ENCODE measurements at places on chromosomes 7 and 10.

DNA sequence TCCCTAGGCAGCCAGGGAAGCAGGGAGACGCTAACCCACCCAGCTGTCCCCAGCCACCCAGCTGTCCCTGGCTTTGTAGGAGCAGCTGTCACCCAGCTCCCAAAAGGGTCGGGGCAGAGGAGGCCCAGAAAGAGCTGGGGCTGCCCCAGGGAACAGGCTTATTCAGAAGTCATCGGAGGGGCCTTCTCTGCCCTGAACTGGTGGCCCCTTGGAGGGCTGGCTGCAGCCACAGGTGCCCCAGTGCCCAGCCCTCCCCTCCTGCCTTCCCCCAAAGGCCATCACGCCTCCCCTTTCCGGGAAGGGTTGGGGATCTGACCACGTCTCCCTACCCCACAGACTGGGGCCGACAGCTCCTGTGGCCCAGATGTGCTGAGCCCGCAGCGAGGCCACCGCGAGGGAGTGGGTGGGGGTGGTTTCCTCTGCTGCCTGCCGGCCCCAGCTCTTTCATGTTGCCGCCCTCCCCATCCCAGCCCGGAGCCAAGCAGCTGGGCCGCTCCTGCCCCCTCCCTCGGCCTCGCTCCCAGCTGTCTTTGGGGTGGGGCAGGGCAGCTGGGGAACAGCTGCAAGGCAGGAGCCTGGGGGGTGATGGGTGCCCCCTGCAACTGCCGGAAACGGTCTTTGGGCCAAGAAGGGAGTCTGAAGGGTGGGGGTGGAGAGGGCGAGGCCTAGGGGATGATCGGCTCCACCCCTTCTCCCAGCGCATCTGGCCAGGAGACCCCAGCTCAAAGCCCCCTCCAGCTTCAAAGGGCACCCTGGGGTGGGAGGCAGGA is 16.8 kb downstream of the TRIM8 start:
- DNase-seq, result no peak

DNA sequence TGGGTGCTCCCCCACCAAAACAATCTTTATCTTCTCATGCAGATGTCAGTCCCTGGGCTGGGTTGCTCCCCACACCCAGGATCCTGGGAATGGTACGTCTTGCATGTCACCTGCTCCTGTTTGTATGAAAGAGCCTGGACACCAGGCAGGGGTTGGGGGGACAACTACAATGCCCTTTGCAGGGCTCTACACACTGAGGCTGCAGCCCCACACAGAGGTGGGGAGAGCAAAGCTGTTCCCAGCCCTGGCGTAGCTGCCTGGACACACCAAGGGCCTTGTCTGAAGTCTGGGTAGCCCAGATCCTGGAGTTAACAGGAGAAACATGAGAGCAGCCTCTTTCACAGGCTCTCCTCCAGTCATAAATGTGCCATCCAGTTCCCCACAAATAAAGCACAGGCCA is 61.2 kb upstream of the TMEM72 start:
- no peak for DNase-seq

DNA sequence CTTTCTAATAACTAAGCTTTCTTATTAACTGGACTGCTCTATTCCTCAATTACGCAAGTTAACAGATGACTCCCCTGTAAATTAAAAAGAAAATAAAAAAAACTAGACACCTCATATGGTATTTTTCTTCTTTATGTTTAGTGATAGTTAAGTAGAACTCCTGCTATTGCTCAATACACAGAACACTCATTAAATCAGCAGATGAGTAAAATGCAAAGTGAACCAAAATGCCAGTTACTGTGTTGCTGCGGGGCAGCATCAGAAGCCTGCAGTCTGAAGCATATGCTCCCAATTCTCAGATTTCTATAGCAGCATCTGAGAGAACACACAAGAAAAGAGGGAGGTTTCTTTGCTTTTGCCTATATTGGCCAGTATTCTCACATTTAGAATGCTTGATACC is 28.4 kb downstream of the CDK6 start:
- no peak for DNase-seq

GRCh38 chr7:79458796-79459195 is 5.3 kb upstream of the MAGI2 start:
- no peak for DNase-seq

- DNase-seq, result no peak
These were observed at the start of gene GSDME for GRCh38 chr7:24757353-24758275. Gene GSDME (minus strand): TSS chr7:24757464. CDS start chr7:24749774, 7,690 bp downstream.

DNA sequence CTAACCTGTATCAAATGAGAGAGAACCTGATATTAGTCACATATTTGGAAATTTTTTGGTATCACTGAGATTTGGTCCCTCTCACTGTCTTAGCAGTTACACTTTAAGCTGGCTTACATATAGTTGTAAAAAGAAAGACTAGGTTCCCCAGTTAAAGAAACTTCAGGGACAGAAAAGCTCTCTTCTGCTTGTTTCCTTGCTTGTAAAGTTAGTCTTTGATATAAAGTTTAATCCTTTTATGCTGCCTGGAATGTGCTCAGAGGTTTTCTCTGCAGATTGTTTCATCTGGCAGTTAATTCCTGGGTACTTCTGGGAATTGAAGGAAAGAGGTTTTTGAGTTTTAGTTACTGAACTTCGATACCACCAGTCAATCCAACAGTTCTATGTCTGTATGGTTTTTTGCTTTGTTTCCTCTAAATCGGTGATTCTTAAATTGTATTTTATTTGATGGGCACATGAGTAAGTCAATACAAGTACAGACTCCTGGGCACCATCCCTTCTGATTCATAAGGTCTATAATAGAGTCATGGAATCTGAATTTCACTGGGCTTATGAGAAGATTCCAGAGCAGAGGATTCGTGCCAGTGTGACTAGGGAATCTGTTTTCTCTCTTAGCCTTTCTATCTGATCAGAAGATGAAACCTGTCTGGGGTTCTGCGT is 1080.9 kb upstream of the C7orf33 start:
- DNase-seq, result no peak

- DNase-seq, result no peak
These were observed 432.2 kb upstream of the KLF6 start for GRCh38 chr10:4217187-4217586.

DNA sequence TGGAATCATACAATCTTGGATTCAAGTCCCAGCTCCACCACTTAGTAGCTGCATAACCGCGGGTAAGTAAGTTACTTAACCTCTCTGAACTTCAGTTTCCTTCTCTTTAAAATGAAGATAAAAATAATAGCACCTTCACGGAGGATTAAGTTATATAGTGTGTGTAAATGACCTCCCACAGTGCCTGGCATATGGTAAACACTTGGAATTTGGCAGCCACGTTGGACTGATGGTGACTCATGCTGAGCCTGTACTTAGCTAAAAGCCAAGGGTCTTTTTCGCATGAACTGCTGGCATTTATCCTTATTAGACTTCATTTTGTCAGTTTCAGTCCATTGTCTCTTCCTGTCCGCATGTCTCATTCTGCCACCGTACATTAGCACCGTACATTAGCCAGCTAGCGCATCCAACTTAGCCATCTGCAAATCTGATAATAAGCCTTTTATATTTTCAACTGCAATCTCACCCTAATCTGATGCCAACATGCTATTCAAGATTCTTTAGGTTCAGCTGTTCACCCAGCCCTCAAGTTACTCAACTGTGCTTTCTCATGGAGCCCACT is 11.2 kb downstream of the SLC13A4 start:
- DNase-seq, result no peak

GRCh38 chr10:45557275-45557905 is 115.2 kb downstream of the ZFAND4 start:
- DNase-seq, result no peak

- DNase-seq, result no peak
These were observed 55.6 kb downstream of the GRB10 start for GRCh38 chr7:50727072-50727471.

DNA sequence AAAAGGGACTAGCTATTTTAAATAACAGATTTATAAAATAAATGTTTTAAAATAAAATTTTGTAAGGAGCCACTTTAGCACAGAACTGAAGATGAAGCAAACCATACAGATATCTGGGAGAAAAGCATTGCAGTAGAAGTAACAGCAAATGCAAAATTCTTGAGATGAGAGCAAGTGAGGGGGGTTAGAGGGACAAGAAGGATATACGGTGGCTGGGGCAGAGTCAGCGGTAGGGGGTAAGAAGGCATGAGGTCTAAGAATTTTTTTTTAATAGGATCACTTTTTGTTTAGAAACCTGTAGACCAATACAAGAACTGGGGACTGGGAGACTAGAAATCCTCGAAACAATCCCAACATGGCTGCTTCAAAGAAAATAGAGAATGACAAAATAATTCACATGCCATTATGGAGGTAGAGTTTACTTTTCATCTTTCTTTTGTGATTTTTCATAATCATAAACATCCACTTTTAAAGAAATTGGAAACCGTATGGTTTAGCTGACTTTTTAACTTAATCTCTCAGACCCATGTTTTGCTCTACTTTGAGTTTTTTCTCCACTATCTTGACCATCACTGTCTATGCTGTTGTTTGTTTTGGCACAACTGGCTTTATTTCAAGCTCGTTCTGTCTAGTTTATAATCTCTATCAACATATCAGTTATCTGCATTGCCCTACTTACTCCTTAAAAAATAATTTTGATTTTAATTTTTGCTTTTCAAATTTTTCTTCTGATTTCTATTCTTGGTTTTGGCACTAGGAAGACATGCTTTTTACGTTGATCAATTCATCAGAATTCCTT is 73.5 kb downstream of the KMT2C start:
- no peak for DNase-seq

GRCh38 chr10:90592638-90593302 is 265.1 kb downstream of the HTR7 start:
- no peak for DNase-seq

GRCh38 chr7:96277921-96278320 is 44.0 kb downstream of the SLC25A13 start:
- no peak for DNase-seq

GRCh38 chr7:111975346-111975745 is 230.9 kb downstream of the DOCK4 start:
- no peak for DNase-seq

DNA sequence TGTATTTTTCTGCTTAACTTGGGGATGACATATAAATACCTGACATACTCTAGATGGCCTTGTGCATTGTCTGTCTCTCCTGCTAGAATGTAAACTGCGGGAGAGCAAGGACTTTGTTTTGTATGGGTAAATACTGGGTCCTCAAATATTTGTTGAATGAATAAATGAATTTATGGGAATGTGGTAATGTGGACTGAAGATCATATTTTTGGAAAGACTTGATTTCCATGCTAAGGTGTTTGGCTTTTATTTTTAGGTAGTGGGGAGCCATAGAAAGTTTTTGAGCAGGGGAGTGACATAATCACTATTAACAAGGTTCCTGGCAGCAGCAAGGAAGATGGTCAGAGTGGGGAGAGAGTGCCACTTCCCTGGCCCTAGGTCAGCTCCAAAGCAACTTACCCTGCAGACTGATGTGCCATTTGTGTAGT is 27.0 kb downstream of the UBTD1 start:
- no peak for DNase-seq

DNA sequence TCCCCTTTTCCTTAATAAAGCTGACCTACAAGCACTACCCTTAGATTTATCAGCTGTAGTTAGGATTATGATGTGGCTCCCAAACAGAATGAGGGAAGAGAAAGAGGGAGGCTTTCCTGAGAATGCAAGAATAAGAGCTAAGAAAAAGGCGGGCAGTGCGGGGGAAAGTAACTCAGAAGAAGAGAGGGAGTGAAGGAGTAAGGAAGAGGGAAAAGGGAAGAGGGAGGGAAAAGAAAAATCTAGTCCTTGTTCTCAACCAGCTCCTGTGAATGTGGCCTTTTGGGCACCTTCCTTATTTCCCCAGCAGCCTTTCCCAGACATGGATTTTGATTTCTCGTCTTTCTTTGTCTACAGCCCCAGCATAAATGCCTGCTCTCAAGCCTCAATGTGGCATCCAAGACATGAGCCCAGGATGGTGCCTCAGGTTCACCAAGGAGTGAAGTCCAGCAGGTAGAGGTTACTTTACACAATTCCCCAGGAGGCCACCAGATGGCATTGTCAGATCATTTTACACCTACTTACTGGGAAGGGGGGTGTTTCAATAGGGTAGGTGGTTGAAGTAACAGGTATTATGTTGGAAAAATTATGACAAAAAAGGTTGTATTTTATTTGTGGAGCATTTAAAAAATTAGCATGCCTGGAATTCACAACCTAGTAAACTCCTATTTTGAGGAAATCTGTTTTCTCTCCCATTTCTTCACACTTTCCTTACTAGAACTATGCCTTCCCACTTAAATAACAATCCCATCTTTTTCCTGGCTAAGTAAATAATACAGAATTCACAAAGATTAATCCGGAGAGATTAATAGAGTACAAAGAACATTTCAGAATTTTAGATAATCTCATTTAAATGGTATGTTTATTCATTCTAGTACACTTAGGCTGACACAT is 106.5 kb downstream of the HTR7 start:
- DNase-seq, result no peak

- no peak for DNase-seq
These were observed 28.6 kb upstream of the IL15RA start for GRCh38 chr10:6005856-6006395.

DNA sequence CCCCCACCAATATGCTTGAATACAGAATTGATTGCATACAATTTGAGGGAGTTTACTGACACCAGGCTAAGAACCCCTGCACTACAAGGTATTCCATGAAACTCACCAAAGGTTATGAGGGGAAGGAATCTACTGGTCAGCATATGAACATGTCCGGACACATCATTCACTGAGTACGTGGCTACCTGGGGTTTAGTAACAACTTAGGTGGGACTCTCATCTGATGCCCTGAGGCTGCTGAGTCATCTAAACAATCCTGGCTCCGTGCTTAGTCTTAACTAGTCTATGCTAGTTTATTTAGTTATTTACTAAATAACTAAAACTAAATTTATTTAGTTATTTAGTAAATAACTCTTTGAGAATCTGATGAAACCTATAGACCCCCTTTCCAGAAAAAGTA is 11.3 kb downstream of the PI4K2A start:
- no peak for DNase-seq

DNA sequence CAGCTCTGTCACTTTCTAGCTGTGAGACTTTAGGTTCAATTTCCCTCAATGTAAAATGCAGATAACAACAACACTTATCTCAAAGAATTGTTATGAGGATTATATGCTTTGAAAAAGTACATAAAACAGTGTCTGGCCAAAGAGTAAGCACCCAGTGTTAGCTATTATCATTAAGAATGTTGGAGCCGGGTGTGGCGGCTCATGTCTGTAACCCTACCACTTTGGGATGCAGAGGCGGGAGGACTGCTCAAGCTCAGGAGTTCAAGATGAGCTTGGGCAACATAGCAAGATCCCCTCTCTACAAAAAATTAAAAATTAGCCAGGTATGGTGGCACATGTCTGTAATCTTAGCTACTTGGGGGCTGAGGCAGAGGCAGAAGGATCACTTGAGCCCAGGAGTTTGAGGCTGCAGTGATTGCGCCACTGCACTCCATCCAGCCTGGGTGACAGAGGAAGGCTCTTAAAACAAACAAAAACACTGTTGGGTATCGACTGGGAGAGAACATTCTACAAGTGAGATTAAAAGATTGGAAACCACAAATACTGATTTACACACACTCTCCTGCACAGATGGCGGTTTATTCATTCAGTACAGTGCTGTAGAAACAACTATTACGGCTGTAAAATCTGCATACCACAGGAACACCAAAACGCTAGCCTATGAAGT is 107.3 kb downstream of the PROSER2 start:
- DNase-seq, result no peak

GRCh38 chr7:135536150-135536549 is 21.6 kb upstream of the NUP205 start:
- no peak for DNase-seq
